ENCODE measurements at places on chromosomes 12 and 14. TPM values are rescaled to one million over a fixed set of nuclear protein-coding genes. Genes with fewer than 3 reads are reported as not detected.

EIF2B1 gene
- 31.2 TPM for total RNA-seq

CNTN1 gene
- total RNA-seq, result 376 TPM

USP30 gene
- total RNA-seq, result 19.2 TPM

CYP27B1 gene
- 0.25 TPM for total RNA-seq

NTN4 gene
- total RNA-seq, result 51.1 TPM

ZNF140 gene
- 30.5 TPM for total RNA-seq
